CD4-positive, alpha-beta T cell treated with Interleukin-21 for 1 hour (primary cell): ENCODE measurements at places on chromosomes 5 and 9.

DNA sequence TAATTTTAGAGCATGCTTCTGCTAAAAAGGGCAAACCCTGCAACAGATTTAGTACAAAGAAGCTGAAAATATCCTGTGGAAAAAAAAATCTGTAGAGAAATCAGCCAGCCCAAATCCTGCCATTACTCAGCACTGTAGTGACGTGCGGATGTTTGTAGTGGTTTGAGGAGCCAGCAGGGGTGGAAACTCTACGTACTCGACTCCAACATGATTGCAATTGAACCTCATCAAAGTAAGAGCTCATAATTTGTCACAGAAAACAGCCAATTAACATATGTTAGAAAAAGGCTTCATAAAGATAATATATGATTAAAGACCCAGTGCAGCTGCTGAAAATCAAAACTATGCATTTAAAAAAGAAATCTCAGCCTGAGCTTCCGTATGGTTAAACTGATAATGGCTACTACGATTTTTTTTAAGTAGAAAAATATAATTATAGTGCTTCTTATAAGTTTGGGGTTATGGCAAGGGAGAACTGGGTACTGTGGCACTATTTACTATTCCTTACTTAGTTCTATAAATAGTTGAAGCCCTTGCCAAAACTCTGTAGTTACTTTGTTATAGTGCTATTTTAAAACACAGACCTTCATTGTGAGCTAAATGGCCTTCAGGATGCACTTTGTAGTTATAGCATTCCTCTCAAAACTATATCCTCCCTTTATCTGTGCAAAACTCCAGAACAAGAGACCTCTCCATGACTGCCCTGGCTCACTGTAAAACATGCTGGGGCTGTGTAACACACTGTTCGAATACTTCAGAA is 49.4 kb downstream of the MEF2C start:
- peak; percentile 3 for DNase-seq

DNA sequence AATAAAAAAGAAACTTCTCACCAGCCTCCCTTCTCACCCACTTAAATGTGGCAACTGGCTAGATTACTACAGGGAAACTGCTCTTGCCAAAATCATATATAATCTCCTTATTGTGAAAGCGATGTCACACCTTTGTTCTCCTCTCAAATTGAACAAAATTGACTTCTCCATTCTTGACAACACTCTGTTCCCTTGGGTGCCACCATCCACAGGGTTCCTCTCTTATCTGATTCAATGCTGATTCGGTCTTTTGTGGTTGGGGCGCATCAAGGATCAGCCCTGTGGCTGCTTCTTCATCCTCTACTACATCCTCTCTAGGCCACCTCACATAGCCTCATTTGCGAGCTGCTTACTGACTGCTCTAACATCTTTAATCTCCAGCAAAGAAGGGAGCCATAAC is 86.1 kb downstream of the EDIL3 start:
- DNase-seq = no peak

DNA sequence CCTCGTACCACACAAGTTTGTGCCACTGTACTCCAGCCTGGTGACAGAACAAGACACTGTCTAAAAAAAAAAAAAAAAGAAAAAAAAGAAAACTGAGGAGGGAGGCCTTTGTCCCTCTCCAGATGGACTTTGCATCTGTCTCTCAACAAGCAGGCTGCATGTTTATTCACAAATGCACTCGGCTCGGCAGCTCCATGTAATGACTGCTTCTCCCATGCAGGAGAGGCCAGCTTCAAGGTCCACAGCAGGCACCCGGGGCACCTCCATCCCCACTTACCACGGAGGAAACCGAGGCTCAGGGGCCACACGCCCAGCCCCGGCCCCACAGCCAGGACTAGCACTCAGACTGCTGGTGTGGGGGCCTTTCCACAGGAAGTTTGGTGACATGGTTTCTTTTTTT is 13.1 kb upstream of the NCS1 start:
- no peak for DNase-seq

GRCh38 chr9:463455-464171 is 248.9 kb downstream of the DOCK8 start:
- no peak for DNase-seq

DNA sequence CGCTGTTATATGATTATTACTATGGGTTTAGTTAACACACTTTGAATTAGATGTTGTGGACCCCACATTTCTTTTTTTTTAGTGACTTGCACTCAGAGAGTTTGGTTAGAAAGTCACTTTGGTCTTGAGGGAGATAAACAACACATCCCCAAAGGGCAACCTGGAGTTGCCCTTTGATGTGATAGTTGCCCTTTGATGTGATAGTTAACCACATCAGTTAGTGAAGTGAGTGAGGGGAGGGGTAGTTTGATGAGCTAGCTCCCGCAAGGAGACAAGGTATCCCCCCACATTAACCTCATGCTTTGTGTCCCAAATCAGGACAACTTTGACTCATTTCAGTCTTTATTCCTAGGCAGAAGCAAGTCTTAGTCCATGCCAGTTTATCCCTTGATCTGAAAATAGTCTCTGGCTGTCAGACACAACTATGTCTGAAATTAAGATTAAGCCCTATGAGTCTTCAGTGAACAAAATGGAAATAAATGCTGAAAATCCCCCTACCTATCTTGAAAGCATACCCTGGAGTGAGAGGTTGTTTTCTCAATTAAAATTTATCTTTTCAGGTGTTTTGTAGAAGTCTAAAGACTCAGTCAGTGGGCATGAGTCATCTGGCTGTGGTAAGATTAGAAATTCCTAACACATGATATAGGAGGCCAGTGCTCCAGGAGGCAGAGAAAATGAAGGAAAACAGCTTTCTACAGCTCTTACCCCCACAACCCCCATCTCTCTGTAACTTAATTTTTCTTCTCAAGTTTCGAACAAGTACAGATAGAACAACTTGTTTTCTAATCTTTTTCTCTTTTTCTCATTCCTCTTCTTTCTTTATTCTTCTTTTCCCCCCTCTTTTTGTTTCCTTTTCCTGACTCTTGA is 208.9 kb upstream of the DMRTA1 start:
- DNase-seq = peak; percentile 22

- no peak for DNase-seq
Measured at GRCh38 chr9:34715639-34716215, 5.8 kb upstream of the CCL21 start.

DNA sequence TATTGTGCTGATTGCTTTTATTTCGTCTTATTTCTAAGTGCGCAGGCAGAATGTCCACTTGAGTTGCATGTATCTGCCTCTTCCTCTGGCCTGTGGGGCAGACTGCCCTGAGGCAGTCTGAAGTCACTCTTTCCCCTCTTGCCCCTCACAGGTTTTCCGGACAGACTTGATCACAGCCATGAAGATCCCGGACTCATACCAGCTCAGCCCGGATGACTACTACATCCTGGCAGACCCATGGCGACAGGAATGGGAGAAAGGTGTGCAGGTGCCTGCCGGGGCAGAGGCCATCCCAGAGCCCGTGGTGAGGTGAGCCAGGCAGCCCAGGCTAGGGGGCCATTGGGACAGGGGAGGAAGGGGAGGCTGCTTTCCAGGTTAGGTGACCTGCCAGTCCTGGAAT is 26.4 kb downstream of the JADE2 start:
- DNase-seq = no peak

DNA sequence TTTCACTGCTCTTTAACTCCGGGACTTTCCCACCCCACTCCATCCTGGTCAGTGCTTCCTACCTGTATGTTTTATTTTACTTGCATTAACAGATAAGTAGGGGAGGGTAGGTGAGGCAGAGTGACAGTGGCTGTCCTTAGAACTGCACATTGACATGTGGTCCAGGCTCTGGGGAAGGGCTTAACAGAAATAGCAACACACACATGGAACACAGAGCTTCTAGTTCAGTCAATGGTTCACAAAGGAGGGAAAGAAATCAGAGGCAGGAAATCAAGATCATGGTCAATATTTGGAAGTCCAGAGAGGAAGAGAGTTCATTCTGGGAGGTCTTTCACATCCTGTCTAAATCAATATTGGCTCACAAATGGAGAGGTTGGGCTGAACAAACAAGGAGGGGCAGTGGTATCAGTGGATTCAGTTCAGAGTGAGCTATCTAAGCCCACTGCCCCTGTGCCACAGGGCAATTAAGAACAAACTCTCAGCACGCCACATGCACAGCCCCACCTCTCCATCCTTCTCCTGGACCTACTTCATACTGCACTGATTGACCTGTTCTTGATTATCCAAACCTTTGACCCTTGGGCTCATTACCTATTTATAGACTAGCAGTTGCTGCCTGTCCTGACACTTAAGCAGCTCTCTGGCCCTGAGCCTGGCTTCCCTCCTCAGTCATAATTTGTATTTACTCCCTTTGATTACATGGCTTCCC is 6.2 kb upstream of the VPS13A start:
- no peak for DNase-seq

GRCh38 chr5:63963926-63964325 is 1.7 kb upstream of the HTR1A start:
- no peak for DNase-seq

DNA sequence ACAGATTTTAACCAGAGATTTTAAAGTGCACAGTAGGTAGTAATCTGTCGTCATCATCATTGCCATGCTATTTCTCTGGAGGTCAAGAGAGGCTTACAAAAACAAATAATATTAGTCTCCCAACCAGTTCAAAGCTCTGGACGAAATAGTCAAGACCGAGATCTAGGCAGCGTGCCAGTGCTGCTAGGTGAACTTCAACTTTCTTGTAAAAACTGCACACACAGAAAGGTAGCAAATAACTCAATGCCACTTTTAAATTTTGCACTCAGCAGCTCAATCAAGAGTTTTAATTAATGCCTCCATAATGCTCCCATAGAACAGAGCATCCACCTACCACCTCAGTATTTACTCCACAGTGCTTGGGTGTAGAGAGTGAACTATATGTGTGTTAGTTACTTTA is 656.8 kb downstream of the IRX1 start:
- DNase-seq = no peak

DNA sequence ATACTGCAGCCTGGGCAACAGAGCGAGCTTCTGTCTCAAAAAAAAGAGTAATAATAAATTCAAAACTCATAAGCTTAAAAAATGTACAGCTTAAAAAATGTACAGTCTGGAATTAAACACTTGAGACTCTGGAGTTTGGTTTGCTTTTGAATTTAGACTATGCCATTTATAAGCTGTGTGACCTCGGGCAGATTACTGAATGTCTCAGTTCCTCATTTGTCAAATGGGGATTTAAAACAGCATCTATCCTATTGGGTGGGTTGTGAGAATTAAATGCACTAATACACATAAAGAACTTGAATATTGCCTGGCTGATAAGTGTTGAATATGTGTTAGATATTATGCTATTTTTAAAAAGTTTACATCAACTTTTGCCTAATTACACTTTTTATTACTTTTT is 98.4 kb downstream of the SCAMP1 start:
- DNase-seq = no peak

DNA sequence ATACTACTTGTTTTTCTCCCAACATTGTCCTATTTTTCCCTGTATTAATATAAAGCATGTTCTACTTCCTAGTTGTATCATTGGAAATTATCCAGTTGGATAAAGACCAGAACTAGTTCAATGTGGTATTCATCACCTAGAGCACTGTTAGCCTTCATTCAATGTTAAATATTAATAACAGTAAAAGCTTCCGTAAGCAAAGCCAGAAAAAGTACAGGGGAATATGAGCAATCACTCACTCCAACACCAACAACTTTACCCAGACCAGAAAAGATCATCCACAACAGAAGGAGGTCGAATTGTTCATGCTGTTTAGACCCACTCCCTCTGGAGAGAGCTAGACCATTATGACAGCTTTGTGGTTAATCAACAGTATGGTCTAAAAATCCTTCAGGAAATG is 728.4 kb downstream of the MAT2B start:
- DNase-seq = no peak

DNA sequence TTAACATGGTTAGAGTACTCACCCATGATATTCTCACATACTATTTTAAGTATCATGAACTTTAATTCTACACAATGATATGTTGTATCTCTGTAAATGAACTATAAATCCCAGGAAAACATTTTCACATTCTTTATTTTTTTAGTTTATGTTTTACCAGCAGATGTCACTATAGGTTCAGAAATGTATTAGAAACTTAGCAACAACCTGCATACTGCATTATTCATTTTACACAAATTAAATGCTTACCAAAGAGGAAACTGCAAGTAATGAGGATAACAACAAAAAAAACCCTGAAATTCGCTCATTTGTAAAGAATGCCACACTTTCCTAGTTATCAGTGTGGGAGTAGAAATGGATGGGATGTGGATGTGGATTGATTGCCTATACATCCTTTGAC is 217.5 kb upstream of the OTULINL start:
- DNase-seq = peak; percentile 27

DNA sequence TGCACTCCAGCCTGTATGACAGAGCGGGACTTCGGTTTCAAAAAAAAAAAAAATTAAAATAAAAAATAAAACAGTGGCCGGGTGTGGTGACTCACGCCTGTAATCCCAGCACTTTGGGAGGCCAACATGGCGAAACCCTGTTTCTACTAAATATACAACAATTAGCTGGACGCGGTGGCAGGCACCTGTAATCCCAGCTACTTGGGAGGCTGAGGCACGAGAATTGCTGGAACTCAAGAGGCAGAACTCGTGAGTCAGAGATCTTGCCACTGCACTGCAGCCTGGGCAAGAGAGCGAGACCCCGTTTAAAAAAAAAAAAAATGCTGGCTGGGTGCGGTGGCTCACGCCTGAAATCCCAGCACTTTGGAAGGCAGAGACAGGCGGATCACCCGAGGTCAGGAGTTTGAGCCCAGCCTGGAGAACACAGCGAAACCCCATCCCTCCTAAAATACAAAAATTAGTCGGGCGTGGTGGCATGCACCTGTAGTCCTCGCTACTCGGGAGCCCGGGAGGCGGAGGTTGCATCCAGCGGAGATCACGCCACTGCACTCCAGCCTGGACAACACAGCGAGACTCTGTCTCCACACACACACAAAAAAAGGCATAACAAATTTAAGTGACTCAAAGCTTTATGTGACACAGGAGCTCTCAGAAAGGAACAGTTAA is 1.5 kb upstream of the NPM1 start:
- no peak for DNase-seq

DNA sequence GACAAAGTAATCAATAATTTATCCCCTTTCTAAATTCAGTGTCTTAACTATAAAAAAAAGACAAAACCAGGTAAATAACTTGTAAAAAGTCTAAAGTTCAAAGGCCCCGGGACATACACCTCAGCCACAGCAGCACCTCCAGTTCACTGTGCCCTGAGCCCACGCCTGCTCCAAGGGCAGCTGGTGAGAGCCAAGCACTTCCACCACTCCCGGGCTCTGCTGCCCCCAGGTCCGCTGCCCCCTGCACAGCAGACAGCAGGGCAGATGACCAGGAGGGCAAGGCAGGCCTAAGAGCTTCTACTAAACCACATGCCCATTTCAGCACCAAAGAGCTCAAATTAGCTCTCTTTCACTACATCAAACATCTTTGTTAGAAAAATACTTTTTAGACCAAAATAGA is 91.9 kb downstream of the CAMSAP1 start:
- no peak for DNase-seq

DNA sequence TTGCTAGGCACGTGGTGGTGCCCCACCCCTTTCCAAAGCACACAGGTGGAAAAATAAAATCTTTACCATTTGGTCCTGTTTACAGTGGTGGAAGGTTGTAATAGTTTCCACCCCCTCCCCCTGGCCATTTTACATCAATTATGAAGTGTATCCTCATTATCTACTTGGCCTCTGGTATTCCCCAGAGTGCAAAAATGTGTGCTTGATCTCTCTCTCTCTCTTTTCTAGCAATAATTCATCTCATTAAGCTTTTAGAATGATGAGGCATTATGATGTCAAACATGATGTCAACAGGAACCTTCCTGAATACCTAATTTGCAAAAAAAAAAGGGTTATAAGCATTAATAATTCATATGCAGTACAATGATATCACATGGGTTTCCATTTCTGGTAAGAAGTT is 3.1 kb downstream of the PDE8B start:
- no peak for DNase-seq
